ENCODE measurements at places on chromosomes 7 and 10.

GRCh38 chr10:131181456-131181855 lies 130.1 kb downstream of the TCERG1L start:
- DNase-seq = no peak

DNA sequence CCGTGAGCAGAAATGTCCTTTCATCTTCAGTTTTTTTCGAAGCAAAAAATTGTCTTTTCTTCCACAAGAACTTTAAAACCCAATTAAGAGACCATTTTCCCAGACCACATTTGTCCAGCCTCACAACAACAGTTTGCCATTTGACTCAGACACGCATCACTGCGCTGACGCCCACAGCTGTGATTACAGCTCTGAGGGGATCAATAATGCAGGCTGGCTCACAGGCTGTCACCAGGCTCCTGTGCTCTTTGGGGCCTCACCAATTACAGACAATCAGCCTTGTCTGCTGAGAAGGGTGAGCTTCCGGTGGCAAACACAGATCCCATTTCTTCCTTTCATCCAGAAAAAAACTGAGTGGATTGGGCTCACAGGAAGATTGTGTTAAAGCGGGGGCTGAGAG lies 33.3 kb downstream of the DDC start:
- DNase-seq = no peak

DNA sequence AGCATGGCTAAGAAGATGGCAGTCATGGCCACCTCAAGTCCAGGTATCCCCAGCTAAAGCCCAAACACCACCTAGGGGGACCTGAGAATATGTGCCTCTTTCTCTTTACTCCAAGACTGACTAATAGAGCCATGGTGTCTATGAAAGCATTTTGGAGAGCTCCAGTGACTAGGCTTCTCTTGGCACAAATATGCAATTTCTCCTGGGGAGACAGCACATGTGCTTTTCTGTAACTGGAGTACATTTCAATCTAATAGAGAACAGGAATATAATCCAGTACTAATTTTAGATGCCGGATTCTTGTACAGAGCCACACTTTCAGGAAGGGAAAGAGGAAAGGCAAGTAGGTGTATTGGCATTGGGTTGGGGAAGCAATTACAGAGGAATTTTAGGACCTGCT lies 260.1 kb downstream of the BMPER start:
- DNase-seq = no peak

DNA sequence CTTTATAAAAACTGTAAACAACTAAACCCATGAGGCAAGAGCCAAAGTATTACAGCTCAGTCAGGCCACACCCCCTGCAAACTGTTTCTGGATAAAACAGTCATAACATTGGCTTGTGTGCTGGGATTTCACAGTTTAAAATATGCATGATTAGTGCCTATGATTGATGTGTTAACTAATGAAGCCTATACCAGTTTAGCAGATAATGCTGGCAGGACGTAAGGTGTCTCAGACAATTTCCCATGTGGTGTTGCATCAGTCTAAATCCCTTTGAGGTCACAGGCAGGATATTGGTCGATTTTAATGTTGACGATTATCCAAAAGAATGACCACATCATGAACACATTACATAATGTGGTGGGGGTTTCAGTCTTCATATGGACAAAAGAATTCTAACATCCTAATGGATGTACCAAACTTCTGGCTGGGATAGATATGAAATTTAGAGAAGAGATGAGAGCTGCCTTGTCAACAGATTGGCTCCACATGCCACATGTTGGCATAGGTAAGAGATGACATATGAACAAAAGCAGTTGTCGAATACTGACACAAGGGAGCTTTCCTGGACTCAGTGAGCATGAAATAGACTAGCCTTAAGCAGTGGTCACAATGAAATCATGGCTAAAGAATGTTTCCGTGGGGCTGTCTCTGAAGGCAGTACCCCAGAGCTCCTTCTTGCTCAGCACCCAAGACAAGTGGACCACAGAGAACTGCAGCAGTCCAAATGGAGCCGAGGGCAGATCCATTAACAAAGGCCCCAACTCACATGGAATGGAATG lies 445.6 kb downstream of the GFRA1 start:
- DNase-seq = no peak

GRCh38 chr7:18119985-18120384 lies 92.3 kb upstream of the PRPS1L1 start:
- DNase-seq = no peak

- no peak for DNase-seq
These were observed 145.7 kb downstream of the EGFR start for GRCh38 chr7:55164527-55164926.
